ENCODE measurements at places on chromosomes 5 and 9.

DNA sequence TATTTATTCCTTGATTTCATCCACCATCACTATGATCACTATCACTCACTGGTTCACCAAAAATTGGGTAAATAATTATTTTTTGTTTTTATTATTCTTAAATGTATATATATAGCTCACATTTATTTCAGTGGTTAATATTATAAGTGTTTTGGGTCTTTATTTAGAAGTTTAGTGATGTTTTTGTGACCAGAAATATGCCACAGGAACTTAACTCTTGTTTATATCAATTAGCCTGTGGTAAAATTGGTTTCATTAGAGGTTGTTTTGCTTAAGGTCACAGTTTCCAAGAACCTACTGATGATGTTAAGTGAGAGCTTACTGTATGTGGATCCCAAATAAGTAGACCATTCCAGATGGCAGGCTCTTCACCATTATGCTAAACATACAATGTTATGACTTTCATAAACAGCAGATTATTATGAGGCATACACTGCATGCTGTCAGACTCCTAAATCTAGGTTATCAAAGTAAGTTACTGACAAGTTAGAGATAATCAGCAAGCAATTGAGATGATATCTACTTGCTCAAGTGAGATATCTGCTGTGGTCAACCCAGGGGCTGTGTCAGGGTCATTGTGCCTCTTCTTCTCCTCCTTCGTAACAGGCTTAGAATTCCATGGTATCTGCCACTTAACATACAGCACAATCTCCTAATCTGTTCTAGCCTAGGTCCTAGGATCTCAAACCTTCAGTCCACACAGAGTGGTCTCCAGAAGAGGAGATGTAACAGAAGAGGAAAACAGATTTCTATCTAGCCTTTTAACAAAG, 57.6 kb downstream of the NR3C1 start:
- no peak for DNase-seq

GRCh38 chr9:93110311-93110855, 14.4 kb downstream of the CARD19 start:
- DNase-seq: no peak

- DNase-seq: no peak
Measured at GRCh38 chr9:74431467-74431866, 65.7 kb upstream of the RORB start.

- DNase-seq: no peak
Measured at GRCh38 chr9:135506327-135507103, 6.0 kb downstream of the MRPS2 start.

GRCh38 chr5:143671674-143672569, 140.0 kb upstream of the HMHB1 start:
- no peak for DNase-seq

DNA sequence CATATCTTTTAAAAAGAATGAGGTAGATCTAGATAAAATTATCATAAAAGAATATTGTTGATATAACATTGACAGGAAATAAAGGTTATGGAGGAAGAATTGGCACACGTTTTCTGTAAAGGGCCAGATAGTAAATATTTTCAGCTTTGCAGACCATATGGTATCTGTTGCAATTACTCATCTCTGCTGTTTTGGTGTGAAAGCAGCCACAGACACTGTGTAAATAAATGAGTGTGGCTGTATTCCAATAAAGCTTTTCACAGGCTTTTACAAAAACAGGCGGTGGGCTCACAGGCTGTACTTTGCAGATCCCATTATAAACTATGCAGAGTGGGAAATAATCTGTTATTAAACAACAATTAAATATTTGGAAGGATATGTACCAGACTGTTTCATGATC, 87.4 kb downstream of the SGCD start:
- DNase-seq: no peak

GRCh38 chr9:125537442-125538091, 169.4 kb downstream of the MAPKAP1 start:
- no peak for DNase-seq

DNA sequence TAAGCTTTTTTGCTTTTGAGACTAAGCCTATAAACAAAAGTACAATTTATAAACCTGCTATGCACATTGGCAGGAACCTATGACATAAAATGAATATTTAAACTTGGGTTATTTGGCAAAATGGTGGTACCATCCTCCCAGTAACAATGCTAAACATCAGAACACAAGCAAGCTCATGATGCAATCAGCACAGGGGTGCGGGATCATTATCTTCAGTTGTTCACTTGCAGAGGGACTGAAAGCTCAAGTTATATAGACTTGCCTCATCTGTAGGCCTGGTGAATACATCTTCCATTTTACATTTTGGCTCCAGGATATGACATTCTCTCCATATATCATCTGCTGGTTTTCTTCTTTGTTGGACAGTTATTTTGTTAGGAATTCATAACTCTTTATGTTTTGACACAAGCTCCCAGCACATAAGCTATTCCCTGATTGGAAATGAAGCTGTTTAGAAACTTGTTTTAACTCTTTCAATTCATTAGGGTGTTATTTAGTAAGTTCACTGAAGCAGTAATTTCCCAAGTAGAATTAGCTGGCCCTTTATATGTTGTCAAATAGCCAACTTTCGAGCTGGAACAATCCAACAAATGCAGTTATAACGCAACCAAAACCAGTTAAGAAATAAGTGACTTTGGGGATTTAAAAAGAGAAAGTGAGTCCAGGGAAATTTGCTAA, 124.7 kb upstream of the LIFR start:
- no peak for DNase-seq

GRCh38 chr9:84138541-84138940, 157.9 kb downstream of the RMI1 start:
- DNase-seq: no peak

DNA sequence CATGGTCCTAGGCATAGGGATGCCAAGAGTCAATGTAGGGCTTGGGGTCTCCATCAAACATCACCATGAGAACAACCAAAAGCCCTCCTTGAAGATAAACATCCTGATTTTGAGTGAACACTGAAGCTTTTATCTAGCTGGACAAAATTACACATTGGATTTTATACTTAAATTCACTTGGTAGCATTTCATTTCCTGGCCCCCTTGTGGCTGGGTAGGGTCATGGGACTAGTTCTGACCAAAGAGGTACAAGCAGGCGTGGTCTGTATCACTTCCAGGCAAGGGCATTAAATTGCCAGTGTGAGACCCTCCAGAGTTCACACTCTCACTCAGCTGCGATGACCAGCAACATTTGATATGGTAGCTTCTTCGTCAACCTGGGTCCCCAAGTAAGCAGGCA, 320.3 kb downstream of the ACTL7B start:
- no peak for DNase-seq

GRCh38 chr9:134204041-134204440, 39.7 kb upstream of the RNU6ATAC start:
- no peak for DNase-seq

GRCh38 chr9:131169563-131170240, 44.3 kb downstream of the NUP214 start:
- no peak for DNase-seq

DNA sequence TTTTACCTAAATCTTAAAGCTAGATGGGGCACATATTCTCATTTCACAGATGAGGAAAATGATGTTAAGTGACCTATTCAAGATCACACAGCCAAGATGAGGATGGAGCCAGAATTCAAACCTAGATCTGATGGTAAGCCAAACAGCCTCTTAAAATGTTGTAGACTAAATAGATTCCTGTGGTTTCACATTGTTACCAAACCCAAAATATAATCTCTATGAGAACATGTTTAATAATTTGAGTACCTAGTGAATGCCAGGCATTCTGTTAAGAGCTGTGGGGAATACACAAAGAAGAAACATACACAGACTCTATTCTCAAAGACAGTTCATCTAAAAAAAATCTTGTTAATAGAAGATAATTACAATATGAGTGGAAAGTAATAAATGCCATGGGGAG, 25.2 kb downstream of the HOMER1 start:
- DNase-seq: no peak

- DNase-seq: no peak
Measured at GRCh38 chr9:101832486-101832885, 94.0 kb upstream of the GRIN3A start.

DNA sequence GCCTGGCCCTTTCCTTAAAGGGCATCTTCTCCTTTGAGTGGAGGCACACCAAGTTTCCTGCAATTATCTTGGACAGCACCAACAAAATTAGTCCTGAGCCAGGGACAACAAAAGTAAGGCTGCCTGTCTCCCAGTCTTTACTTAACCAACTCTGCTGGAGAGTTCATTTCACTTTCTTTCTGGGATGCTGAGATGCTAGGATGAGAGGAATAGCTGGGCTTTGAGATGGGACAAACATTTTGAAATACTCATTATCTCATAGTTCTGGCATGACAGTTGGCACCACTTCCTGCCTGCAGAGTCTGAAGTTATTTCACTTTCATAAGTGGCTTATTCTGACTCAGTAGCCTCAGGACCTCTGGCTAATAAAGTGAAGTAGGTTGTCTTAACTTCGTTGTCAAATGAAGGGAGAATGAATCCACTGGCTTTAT, 157.0 kb downstream of the C9orf152 start:
- no peak for DNase-seq

GRCh38 chr9:129816501-129817435, 7.2 kb downstream of the TOR1A start:
- no peak for DNase-seq

- no peak for DNase-seq
Measured at GRCh38 chr9:14906644-14907359, 3.4 kb downstream of the FREM1 start.

DNA sequence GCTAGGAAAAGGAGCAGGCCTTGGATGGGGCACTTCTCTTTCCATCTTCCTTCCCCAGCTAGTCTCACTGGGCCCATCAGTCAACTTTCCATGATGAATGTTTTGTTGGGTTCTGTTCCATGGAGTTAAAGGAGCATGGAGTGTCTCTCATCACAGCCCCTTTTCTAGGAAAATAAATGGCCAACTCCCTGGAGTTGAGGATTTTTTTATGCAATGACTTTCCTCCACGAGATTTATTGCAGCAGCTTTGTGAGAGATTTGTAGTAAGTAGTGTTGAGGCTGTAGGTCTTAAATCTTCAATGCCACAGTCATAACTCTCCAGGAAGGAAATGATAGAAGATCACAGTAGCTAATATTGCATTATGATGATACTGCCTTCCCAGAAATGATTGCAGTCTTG, 45.6 kb upstream of the SLC44A1 start:
- no peak for DNase-seq

- DNase-seq: no peak
Measured at GRCh38 chr9:106892632-106893031, 29.7 kb downstream of the ZNF462 start.

DNA sequence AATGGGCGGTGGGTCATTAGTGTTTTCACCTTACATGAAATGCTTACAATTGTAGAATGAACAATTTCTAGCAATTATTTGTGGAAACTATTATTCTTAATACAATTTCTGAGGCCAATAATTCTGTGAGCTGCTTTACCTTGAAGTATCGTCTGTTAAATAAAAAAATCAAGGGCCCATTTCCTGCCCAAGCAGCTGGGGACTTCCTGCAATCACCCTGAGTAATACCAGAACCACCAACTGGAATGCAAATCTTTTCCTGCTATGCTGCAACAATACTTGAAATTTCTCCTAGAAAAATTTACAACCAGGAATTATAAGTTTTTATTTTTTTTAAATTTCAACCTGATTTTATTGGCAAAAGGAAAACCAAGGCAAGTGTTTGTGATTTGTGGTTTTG, 52.6 kb downstream of the ADAMTS16 start:
- DNase-seq: no peak

GRCh38 chr9:131986089-131986488, 93.6 kb downstream of the MED27 start:
- no peak for DNase-seq

DNA sequence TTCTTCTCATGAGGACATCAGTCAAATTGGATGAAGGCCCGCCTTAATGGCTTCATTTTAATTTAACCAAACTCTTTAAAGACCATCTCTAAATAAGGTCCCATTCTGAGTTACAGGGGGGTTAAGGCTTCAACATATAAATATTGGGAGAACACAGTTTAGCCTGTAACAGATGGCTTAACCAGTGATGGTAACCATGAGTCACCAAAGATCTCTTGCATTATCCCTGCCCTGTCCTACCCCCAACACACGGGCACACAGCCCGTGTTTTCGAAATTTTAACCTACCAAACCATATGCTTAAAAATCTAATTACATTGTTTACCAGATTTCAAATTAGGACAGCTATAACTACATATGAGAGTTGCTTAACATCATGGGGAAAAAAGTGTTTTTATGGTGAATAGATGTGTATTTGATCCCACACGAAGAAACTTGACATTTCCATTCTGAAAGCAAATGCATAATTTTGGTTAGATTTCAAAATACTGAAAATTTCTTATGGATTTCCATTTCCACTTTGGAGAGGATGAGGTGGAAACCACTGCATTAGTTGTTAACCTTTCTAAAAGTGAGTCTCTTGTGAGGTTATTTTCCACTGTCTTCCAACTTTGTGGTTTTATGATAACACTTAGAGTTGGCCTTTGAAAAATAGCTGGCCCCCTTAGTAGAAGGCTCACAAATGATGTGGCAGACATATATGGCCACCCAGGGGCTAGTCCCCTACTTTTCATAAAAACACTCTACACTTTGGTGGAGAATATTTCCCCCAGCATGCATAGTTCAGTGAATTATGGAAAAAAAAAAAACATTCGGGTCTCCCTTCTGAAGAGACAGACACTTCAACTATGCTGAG, 849.3 kb downstream of the TLE1 start:
- no peak for DNase-seq

- no peak for DNase-seq
Measured at GRCh38 chr5:39513236-39513635, 88.5 kb upstream of the DAB2 start.

DNA sequence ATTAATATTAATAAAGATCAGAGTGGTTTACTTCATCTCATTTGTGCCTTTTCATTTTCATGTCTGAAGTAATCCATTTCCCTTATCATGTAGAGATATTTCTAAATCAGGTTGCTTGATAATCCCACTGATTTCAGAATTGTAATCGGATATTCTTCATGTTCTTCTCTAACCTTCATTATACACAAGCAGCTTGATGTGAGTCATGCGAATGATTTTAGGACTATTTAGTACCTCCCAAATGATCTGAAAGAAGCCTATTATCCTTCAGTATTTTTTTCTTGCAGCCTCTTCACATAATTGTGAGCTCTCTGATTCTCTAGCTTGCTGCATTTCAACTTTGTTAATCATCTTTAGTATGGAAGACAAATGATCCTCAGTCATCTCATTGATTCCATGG, 182.0 kb downstream of the GIN1 start:
- DNase-seq: no peak

- no peak for DNase-seq
Measured at GRCh38 chr5:111434800-111435199, 77.5 kb downstream of the STARD4 start.

DNA sequence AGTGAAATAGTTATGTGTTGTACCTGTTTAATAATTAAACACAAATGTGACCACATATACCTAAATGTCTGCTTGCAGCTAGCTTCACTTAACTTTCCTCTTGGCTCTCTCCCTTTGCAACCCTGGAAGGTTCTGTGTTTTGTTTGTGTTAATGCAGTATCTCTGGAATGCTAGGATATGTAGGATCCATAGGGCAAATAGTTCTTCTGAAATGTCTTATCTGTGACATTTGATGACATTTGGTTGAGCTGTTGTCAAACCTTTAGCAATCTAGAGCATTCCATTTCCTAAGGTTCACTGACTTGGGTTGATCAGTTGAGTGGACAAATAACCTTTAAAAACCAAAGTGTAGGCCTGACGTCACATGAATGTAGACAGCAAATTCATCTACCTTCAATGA, 21.8 kb downstream of the CTNNA1 start:
- no peak for DNase-seq

- DNase-seq: no peak
Measured at GRCh38 chr5:50768634-50769033, 102.2 kb downstream of the PARP8 start.
